Stimulated activated CD4-positive, alpha-beta T cell treated with anti-CD3 and anti-CD28 coated beads, Interleukin-4, amount 100 ng/mL, for 24 hours (primary cell): ENCODE measurements at places on chromosomes 7 and 10.
A peak's percentile ranks its signal among the peaks of the same experiment; 100 is the strongest.

- DNase-seq: no peak
Measured at GRCh38 chr7:157752832-157753291, 416.1 kb downstream of the DNAJB6 start.

GRCh38 chr10:131181456-131181855 lies 130.1 kb downstream of the TCERG1L start:
- DNase-seq: no peak

DNA sequence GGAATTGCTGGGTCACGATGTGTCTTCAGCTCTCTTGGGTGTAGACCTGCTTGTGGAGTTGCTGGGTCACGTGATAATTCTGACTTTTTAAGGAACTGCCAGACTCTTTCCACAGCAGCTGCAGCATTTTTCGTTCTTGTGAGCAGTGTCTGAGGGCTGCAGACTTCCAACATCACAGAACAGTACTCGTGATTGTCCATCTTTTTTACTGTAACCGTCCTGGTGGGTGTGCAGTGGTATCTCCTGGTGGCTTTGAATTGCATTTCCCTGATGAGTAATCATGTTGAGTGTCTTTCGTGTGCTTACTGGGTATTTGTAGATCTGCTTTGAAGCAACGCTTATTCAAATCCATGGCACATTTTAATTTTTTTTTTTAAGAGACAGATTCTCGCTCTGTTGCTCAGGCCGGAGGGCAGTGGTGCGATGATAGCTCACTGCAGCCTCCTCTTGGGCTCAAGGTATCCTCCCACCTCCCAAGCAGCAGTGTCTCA lies 22.7 kb downstream of the INPP5A start:
- no peak for DNase-seq

- no peak for DNase-seq
Measured at GRCh38 chr10:51171946-51172345, 97.7 kb downstream of the PRKG1 start.

- DNase-seq: no peak
Measured at GRCh38 chr10:86958901-86959736, 720 bp downstream of the SNCG start.

DNA sequence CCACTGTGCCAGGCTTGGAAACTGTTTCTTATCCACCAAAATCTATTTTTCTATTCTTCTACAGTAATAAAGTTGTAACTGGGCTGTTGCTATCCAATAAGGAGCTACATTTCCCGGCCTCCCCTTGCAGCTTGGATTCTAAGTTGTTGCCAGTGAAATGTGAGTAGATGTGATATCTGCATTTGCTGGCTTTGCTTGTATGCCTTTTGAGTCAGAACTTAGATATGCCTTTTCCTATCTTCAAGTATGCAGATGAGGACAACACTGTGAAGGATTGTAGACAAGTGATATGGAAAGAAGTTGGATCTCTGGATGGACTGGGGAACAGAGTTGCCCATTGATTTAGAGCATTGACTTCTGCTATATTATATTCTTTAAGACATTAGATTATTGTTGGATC lies 236.9 kb downstream of the REEP3 start:
- no peak for DNase-seq

GRCh38 chr10:89652806-89653370 lies 7.8 kb upstream of the PANK1 start:
- no peak for DNase-seq

DNA sequence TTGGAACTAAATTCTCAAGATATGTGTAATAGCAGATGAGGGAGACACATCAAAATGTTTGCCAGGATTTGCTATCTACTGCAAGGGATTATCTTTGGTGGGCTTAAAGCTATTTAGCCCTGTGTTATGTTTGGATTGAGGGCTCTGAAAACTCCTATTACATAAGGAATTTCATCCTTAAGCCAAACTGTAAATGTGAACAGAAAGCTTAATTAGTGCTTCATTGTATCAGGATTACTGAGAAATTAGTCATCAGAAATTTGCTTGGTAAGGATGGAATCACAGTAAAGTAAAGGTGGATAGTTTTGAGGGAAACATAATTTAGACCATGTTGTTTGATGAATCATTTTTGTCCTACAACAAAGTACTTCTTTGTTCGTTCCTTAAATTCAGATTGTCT lies 8.3 kb downstream of the ANKRD7 start:
- no peak for DNase-seq

DNA sequence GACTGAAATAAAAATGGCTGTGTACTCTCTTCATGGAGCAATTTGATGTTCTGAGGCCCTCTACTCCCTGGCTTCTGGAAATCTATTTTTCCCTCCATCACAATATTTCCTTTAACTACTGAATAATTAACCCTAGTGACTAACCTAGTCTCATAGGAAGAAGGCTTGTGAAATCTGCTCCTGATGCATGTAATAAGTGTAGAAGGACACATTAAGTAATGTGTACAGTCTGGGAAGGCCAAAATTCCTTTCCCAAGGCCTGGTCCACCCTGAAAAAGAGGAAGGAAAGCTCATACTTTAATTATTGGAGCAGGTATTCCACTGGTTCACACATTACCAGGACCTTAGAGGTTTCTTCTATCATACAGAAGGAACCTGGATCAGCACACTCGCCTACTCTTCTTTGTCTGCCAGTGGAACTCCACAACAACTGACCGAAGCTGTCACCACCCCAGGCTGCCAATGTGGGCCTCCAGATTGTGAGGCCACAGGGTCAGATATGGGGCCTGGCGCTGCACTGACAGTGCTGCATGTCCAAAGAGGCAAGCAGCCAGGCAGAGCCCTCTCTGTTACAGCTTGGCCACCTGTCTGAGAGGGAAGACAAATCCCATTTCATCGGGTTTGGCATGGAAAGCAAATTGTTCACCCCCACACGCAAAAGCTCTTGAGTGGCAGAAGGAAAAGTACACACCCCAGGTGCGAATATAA lies 54.4 kb upstream of the FAM133B start:
- no peak for DNase-seq

DNA sequence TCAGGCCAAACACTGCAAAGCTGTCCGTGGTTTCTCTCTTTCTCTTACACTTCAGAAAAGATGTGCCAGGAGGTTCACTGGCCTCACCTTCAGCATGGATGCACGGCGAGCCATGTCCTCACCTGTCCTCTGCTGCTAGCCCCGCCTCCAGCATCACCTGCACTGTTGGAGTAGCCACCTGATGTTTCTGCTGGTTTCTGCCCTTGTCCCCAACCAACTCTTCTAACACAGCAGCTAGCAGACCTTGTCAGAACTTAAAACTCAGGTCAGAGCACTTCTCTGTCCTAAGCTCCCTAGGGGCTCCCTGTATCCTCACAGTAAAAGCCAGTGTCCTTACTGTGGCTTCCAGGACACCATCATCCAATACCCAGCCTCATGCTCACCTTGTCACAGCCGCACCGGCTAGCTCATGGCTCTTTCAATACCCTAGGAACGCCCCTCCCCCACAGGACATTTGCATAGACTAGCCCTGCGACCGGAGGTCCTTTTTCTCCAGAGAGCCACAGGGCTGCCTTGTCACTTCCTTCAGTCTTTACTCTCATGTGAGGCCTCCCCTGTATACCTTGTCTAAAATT lies 15.2 kb downstream of the PALD1 start:
- DNase-seq: no peak

DNA sequence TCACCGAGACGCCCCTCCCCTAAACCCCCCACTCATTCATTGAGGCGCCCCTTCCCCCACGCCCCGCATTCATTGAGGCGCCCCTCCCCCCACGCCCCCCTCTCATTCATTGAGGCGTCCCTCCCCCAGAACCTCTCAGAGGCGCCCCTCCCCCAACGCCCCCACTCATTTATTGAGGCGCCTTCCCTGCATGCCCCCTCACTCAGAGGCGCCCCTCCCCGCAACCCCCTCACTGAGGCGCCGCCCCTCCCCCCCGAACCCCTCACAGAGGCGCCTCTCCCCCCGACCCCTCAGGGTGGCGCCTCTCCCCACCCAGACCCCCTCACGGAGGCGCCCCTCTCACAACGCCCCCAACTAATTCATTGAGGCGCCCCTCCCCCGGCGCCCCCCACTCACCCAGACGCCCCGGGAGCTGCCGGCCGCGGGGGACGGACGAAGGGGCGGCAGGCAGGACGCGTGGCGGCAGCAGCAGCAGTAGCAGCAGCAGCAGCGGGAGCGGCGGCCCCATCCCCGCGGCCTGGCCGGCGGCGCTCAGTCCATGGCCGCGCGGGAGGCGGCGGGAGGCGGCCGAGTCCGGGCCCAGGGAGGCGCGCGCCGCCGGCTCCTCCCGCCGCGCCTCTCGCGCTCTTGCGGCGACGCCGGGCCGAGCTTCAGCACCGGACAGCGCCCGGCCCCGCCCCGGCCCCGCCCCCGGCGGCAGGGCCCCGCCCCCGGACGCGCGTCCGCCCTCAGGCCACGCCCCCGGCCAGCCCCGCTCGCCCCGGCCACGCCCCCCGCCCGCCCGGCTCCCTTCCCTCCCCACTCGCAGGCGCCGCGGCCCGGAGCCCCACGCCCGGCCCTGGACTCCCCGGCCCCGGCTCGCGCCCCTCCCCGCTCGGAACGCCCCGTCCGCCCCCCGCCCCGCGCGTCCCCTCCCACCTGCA lies at the start of gene PTPRN2:
TSS of gene PTPRN2 (minus strand) at position 662 of the 923 bp plus-strand sequence.
- DNase-seq: peak; percentile 43

DNA sequence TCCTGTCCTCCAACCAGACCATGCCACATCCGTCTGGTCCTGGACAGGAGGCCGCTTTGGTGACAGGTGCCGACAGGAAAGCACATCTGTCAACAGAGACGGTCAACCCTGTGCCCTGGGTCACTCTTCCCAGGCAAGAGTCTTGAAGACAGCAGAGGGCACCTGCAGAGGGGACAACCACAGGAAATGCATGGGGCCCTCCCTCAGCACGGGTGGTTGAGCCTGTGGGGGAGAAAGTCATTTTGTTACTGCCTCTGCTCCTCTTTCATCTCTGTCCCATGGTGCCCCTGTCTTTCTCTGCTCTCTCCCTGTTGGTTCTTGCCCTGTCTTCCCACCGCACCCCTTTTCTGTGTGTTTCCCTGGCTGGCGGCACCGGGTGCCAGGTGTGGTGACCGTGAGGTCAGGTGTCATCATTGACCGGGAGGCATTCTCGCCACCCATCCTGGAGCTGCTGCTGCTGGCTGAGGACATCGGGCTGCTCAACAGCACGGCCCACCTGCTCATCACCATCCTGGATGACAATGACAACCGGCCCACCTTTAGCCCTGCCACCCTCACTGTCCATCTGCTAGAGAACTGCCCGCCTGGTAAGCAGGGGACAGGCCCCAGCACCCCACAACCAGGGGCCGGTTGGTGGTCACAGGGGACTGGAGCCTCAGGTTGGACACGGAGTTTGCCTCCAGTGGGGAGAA lies 17.6 kb upstream of the VSIR start:
- DNase-seq: no peak

DNA sequence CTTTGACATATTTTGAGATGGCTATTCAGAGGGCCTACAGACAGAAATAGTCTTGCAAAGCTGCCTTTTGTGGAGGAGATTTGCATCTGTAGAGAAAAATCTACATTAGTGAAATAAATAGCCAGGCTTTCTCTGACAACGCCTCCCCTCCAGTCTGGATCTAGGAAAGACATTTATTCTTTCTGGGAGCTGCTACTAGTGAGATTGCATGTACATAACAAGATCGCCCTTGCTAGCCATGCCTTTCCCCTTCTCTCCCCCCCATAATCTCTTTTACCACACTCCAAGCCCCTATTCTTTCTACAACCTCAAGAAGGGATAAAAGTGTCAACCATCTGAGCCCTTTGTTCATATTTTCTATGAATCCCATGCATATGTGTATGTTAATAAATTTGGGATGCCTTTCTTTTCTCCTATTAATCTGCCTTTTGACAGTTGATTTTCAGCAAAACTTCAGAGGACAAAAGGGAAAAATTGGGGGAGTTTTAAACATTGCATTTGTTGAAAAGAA lies 194.2 kb downstream of the SNX13 start:
- DNase-seq: no peak

GRCh38 chr7:35762781-35763180 lies 38.1 kb upstream of the SEPTIN7 start:
- no peak for DNase-seq

DNA sequence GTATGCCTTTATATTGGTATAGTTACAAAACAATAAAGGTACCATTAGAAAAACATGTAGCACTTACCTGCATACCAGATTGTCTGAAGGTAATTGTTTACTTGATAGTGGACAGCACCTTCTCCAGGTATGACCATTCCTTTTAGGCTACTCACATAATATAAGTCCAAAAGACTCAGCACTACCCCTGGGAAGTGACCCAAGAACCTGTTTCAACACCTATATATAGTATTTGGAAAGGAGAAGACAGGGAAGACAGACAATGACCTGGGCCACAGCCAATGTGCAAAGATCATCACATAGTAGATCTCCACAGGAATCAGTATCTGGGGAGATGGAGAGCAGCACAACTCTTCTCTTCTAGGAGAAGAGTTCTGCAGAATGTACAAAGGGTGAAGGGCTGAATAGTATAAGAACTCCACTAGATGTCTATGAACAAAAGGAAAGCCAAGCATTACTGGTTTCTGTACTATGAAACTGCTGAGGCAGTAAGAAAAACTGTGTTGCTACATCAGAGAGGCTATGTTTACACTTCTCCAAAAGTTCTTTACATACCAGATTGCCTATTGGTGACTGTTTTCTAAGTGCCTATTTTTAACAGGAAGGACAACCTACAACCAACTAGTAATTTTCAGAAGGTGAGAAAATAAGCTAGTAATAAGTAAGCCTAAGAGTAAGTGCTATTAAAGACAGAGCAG lies 159.2 kb downstream of the BTAF1 start:
- DNase-seq: no peak

DNA sequence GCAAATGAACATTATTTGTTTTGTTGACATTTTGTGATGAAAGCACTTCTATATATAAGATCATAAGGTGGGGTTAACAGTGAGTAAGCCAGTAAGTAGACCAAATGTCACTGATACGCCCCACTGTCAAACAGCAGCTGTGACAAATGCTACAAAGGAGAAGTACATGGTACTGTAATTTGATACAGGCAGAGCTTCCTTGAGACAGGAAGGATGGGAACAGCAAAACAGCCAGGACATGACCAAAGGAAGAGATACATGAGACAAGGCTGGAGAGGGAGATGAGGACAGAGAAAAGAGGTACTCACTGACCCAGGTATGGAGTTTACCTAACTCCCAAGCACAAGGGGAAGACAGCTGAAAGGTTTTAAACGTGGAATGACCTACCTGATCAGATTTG lies 127.0 kb downstream of the SRPK2 start:
- DNase-seq: no peak

GRCh38 chr7:127477295-127478023 lies 85.0 kb upstream of the ZNF800 start:
- no peak for DNase-seq

GRCh38 chr10:99560277-99561126 lies 27.8 kb downstream of the NKX2-3 start:
- peak; percentile 52 for DNase-seq

DNA sequence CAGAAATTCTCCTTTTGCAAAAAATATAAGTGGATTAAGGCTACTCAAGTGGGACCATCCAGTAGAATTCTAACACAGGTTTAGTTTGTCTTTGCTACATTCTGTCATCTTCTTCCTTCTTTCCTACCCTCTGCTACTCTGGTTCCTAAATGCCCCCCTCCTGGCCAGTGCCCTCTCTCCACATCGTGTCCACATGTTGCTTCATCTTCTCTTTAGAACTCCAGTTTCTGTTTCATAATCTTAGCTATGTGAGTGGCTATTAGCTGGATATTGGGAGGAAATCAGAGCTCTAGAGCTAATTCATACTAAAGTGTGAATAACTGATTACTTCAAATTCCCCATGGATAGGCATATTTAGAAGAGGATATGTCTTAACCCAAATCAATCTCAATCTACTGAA lies 528.5 kb downstream of the LRMDA start:
- DNase-seq: no peak

- no peak for DNase-seq
Measured at GRCh38 chr7:54705436-54705835, 53.6 kb downstream of the SEC61G start.
